ENCODE measurements at places on chromosomes 2 and 18.
A peak's percentile ranks its signal among the peaks of the same experiment; 100 is the strongest.

- DNase-seq = no peak
Observed at GRCh38 chr18:39724652-39725051, 2159.1 kb upstream of the CELF4 start.

DNA sequence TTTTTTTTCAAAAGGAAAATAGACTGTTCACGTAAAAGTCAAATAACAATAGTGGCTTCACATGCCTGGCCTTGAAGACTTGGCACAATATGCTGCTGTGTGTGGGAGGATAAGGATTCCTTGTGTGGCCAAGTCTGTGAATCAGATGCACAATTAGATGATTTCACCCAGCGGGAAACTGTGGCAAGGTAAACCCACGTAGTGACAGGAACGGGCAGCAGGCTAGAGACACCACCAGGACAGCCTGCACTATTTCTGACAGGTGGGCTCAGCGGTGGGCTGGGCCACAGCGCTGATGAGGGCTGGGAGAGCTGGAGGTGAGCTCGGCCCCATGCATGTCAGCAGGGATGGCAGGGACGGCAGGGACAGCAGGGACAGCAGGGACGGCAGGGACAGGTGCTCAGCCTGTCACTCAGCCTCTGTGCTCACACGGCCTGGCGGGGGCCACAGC, 21.6 kb downstream of the SNORC start:
- peak; percentile 49 for DNase-seq

DNA sequence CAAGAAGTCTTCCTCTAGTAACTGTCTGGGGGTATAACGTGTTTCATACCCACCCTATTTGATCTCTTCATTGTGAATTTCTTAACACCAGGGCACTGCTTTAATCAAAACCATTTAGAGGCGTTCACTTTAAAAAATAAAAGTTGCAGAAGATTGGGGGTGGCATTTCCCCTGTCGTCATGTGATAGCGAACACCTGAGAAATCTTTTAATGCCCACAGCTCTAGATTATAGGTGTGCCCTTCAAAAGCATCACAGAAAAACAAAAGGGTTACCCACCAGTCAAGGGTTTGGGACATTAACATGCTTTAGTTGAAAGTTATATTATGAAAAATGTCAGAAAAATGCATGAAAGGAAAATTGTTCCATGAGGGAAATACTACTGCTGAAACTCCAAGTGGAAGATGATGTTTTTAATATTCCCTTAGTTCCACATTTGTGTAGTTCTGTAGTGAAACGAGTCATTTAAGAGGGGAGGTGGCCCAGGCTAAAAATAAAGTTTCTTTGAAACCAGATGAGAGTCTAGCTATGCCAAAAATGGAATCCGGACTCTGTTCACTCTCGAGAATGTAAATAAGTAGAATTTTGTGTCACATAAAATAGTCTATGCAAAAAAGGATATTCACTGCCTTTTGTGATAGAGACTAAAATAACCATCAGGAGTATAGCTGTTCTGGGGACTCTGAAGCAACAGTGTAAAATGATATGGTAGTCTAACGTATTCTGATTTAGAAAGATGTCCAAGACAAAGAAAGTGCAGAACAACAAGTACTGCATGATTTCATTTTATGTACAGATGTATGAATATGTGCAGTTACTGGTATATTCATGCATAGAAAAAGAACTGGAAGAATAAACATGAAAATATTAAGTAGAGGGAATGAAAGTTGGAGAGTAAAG, 95.3 kb downstream of the TMEM247 start:
- DNase-seq = no peak

- no peak for DNase-seq
Observed at GRCh38 chr2:46751897-46752296, 163.7 kb downstream of the MCFD2 start.

DNA sequence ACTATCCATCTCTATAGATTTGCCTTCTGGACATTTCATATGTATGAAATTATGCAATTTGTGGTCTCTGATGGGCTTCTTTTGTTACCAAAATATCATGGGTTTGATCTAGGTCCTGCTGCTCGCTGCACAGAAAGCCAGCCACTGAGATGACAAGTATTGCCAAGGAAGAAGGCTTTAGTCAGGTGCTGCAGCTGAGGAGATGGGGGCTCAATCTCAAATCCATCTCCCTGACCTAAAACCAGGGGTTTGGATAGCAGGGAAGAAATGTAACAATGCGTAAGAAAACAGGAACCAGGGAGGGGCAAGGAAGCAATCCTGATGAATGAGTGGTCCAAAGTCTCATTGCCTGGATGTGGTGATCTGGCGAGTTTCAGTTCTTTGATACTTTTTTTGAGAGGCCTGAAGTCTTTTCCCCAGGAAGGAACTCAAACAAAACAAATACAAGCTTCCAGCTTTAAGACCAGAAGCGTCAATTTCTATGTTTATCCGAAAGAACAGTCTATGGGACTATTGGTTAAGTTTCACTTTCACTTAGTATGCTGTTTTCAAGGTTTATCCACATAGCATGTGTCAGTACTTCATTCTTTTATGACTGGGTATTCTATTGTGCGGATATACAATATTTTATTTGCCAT, 3.4 kb upstream of the CKAP2L start:
- no peak for DNase-seq

GRCh38 chr2:241911551-241911950, 42.0 kb downstream of the RTP5 start:
- DNase-seq = no peak
